Naive thymus-derived CD8-positive, alpha-beta T cell (primary cell): ENCODE measurements at places on chromosomes 1 and 21.
A peak's percentile ranks its signal among the peaks of the same experiment; 100 is the strongest.

DNA sequence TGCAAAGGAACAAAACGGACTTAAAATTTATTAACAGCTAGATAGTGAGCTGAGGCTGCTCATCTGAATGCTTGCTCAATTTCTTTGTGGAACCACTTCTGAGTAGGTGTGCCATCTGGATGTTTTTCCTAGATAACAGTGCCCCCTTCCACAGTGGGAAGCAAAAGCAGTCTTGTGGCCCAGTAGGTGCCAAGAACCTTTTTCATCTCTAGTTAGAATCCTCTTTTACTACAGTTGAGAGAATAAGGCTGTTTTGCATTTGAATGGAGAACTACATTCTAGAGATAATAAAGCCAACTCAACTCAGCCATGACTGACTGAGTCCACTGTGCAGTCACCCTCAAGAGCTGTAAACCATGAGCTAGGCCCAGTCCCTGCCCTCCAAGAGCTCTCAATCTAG is 13.3 kb downstream of the F3 start:
- no peak for DNase-seq

GRCh38 chr1:199129247-199129646 is 490.4 kb downstream of the PTPRC start:
- DNase-seq, result no peak

DNA sequence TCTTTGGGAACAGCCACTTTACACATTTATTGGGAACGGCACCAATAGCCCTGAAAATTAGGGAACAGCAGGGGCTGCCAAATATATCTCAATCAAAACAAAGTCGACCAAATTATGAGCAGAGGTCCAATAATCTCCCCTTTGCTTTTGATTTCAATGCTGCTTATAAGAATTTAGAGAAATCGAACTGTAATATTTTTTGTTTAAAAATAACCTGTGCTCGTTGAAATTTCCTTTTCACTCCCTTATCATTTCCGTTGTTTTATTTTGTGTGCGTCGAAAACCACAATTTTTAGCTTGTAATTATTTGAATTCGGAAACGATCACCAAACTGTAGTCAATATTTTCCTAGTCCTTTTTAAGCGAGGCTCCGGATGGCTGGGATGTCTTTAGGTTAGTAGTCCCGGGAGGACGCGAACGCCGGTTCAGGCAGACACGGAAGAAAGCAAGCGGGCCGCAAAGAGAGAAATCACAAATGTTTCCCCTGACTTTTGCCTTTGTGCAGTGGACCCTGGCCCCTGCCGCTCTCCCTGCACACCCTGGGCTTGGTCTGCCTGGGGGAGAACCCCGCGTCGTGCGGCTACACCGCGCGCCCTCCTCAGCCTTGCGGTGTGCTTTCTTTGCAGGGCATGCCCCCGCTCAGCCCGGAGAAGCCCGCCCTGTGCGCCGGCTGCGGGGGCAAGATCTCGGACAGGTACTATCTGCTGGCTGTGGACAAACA is 2.3 kb downstream of the LHX9 start:
- no peak for DNase-seq

DNA sequence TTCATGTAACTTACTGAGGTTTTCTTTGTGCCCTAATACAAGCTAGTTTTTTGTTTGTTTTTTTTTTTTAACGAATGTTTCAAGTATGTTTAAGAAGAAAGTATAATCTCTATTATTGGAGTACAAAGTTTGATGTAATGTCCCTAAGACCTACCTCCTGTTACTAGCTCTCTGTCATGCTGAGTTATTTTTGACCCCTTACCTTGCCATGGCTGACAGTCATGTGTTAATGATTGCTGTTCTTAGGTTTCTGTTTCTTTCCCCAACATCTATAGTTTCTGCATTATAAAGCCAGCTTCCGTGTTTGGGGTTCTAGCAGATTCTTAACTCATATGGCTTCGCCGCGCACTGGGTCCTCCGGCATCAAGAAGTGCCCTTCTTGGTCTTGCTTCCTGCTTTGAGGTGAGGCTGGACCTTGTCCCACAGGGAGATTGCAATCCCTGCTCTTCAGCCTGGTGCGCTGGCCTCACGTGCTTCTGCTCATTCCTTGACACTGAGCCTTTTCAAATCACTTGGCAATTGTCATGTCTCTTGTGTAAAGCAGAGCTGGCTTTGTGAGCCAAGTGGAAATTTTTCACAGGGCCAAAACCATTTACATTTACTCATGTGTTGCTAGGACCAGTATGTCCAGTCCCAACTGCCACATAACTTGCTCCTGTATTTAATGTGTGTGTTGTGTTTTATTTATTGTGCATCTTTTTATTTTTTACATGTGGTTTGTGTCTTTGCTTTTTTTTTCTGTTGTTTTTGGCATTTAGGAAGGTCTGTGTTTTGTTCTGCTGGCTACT is 135.0 kb upstream of the COL6A1 start:
- DNase-seq, result no peak

GRCh38 chr1:146036241-146036964 is 14.9 kb upstream of the HJV start:
- DNase-seq, result no peak

- DNase-seq, result peak; percentile 24
These were observed 78.0 kb downstream of the OBSCN start for GRCh38 chr1:228285661-228286504.

- DNase-seq, result no peak
These were observed 364.9 kb downstream of the MATN1 start for GRCh38 chr1:30358500-30358899.

GRCh38 chr21:25036775-25037174 is 570.5 kb downstream of the MRPL39 start:
- no peak for DNase-seq
